ENCODE measurements at places on chromosomes 12 and 14. TPM values are rescaled to one million over a fixed set of nuclear protein-coding genes. Genes with fewer than 3 reads are reported as not detected.

Gene PTHLH
- not detected for total RNA-seq

Gene CISTR
- not detected for total RNA-seq

- H3K27ac ChIP-seq: no peak overlapping the region
- no peak for DNase-seq
- H3K4me3 ChIP-seq: no peak overlapping the region
- H3K4me1 ChIP-seq: peaks cover 25% of the 10 kb centered on the region
- no peaks in the 10 kb centered on the region for H3K36me3 ChIP-seq
Observed at GRCh38 chr12:92900941-92901340, 28.2 kb downstream of the EEA1 start.

DNA sequence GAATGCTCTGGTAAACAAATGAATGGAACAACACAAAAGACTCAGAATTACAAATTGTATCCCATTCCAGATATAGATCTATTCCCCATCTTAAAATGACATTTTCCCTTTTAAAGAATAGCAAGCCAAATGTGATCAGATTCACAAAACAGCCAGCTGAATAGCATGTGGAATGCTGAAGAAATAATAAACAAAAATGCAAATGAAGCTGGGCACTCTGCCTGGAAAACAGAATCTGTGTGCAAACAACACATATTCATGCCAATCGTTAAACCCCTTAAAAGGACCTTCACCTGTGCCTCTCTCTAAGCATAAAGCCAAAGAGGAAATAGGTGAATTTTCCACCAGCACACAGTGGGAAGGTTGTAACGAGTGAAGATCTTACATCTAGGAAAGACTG lies 67.9 kb upstream of the PDZRN4 start:
- no peak for DNase-seq
- no peak overlapping the region for H3K4me3 ChIP-seq
- no peaks in the 10 kb centered on the region for H3K27me3 ChIP-seq

- H3K4me1 ChIP-seq: peaks cover 46% of the 10 kb centered on the region
- H3K36me3 ChIP-seq: peaks cover 8% of the 10 kb centered on the region
- H3K27me3 ChIP-seq: no peaks in the 10 kb centered on the region
- peak; percentile 78 for DNase-seq
- H3K27ac ChIP-seq: no peak overlapping the region
Observed at GRCh38 chr12:121513464-121514183, 67.2 kb downstream of the KDM2B start.

DNA sequence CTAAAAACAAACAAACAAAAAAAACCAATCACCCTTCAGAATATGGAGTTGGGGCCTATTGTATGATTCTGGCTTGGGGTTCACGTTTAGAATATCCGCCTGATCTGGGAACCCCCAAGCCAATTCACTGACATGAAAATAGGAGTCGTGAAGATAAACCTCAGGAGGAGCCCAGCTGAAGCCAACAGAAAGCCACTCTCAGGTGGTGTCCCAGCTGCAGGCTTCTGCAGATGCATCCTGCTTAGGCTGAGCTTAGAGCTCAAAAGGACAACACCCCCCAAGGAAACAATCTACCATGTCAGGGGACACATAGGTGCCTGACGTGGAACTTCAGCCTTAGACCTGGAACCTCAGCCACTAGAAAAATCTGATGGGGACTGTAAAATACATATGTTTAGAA lies 51.9 kb downstream of the SYNE3 start:
- DNase-seq: no peak
- no peak overlapping the region for H3K4me3 ChIP-seq
- peaks cover 4% of the 10 kb centered on the region for H3K36me3 ChIP-seq
- no peaks in the 10 kb centered on the region for H3K27me3 ChIP-seq
- H3K27ac ChIP-seq: no peak overlapping the region

GRCh38 chr12:115932066-115932465 lies 345.4 kb downstream of the MED13L start:
- DNase-seq: no peak
- H3K36me3 ChIP-seq: no peaks in the 10 kb centered on the region

GRCh38 chr12:65926119-65926908 lies 102.0 kb downstream of the HMGA2 start:
- H3K4me3 ChIP-seq: peak overlapping the region; percentile 44
- peaks cover 79% of the 10 kb centered on the region for H3K4me1 ChIP-seq
- peak; percentile 88 for DNase-seq
- H3K27me3 ChIP-seq: no peaks in the 10 kb centered on the region
- peaks cover 14% of the 10 kb centered on the region for H3K36me3 ChIP-seq

DNA sequence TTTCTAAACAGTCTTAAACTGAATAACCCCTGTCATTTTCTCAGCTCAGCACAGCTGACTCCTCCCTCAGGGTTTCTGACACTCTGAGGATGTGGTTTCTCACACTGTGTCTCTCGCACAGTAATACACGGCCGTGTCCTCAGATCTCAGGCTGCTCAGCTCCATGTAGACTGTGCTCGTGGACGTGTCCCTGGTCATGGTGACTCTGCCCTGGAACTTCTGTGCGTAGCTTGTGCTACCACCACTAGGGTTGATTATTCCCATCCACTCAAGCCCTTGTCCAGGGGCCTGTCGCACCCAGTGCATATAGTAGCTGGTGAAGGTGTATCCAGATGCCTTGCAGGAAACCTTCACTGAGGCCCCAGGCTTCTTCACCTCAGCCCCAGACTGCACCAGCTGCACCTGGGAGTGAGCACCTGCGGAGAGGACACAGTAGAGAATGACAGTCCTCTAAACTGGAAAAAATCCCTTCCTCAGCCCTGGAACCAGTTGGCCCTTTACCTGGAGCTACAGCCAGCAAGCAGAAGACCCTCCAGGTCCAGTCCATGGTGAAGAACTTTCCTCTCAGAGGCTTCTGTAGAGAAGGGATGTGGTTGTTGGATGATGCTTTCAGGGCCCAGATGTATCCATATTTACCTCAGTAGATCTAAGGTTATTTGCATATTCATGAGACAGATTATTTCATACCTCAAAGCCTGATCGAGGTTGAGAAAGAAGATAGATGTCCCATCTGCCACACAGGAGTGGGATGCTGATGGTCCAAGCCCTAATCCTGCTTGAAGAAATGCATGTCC lies 984.8 kb downstream of the TMEM121 start:
- no peak overlapping the region for H3K4me3 ChIP-seq
- no peak for DNase-seq
- no peaks in the 10 kb centered on the region for H3K36me3 ChIP-seq
- no peaks in the 10 kb centered on the region for H3K4me1 ChIP-seq
